ENCODE measurements at places on chromosomes 2 and 18.

DNA sequence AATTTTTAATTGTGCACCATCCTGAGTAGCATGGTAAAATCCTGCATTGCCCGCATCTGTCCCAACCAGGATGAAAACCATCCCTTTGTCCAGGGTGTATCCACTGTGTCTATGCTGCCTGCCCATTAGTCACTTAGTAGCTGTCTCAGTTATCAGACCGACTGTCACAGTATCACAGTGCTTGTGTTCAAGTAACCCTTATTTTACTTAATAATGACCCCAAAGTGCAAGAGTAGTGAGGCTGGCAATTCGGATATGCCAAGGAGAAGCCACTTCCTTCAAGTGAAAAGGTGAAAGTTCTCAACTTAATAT is 8.8 kb downstream of the ITSN2 start:
- DNase-seq, result no peak

DNA sequence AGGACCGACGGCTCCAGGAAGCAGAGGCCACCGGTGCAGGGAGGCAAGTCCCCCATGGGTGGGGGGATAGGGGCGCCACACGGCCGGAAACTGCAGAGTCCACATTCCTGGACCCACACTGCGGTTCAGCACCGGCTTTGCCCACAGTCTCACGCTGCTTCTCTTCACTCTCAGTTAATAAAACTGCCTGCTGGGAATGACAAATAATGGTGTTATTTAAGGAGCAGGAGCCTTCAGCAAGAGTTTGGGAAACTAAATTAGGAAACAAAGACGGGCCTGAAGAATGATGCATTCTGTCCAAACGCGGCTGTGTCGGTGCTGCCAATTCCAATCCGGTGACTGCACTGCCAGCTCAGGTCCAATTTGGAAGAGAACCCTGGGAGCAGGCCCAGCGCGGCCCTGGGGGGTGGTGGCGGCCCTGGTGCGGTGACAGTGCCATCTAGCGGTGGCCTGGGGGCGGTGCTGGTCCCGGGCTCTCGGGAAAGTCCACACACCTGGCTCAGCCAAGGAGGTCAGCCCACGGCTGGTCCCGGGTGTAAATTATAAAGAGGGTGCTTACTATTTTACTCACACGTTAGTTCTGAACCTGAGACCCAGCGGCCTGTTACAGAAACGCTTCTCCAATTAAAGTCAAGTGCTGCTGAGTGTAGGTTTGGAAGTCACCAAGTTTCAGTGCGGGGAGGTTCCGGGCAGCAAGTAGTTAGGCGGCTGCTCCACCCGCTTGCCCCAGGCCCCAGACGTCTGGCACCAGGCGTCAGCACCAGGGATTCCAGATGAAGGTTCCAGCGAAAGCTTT is 73.1 kb upstream of the PXDN start:
- DNase-seq, result peak; percentile 15

DNA sequence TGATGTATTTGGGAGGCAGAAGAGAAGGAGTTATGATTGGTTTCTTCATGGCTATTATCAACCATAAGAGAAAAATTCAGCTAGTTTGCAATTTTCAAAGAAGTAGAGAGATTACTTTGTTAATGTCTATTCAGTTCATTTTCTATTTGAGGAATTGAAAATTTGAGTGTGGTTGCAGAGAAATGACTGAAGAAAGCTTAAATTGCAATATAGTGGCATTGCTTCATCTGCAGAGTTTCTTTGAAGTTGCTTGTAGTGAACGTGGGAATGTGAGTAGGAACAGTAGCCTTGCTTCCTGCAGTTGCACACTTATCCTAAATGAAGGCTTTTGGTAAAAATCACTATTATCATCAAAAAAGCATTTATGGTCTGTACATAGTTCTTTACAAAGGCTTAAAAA is 14.7 kb upstream of the CYRIA start:
- DNase-seq, result no peak

- DNase-seq, result no peak
Observed at GRCh38 chr2:23211987-23212583, 172.9 kb upstream of the KLHL29 start.

DNA sequence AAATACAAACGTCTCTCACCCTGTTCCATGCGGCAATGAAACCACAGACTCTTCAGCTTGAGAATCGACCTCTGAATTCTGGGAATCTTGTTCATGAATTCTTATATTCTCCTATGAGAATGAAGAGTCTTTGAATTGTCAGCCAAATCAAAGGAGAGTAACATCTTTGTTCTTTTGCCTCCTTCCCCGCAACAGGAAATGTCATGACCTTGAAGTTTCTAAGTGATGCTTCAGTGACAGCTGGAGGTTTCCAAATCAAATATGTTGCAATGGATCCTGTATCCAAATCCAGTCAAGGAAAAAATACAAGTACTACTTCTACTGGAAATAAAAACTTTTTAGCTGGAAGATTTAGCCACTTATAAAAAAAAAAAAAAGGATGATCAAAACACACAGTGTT is 21.8 kb downstream of the TNFAIP6 start:
- DNase-seq, result no peak

DNA sequence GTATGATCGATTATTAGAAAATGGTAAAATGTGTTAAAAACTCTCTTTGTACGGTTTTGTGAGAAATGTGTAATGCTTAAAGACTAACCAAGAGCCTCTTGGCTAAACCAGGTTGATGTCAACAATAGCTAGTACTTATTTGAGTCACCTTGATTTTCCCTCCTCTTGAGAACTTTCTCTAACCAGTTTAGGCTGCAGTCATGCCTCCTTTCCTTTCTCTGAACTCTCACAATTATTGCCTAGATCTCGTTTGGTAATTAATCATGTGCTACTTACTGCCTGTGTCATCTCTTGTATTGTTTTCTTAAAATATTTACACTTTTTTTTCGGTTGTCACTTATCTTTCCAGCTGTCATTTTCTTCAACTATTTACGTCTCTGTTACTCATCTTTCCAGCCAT is 1.1 kb upstream of the EPC2 start:
- no peak for DNase-seq

DNA sequence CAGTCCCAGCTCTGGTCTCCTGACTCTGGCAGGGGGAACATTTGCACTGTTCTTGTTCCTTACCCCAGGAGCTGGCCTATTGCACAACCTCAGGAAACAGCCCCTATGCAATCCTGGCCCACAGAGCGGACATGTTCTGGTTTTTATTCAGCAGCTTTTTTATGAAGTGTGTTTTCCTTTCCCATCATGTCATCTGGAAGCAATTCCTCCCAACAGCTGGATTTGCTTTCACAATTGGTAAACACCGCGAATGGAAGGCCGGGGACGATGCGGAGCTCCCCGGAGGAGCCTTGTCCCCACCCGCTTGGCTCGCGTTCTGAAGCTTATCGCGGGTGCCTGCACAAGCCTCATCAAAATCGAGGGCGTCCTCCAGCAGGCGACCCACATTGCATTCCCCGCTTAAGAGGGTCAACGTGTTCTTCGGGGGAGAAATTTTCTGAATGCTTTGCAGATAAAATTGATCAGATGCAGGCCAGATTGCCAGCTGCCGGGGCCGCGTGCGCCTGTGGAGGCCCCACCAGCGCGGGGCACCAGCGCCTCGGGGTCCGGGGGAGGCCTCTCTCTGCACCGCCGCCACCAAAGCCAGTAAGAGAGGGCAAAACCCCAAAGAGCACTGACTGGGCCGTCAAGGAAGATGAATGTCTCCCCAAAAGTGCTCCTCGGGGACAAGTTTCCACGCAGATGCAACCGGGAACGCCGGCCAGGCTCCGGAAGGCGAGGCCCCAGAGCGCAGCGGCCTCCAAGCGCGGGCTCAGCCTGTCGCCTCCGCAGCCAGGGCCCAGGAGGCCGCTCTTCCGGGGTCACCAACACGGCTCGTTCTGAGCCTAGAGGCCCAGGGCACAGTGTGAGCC is 60.3 kb upstream of the SP3 start:
- no peak for DNase-seq

DNA sequence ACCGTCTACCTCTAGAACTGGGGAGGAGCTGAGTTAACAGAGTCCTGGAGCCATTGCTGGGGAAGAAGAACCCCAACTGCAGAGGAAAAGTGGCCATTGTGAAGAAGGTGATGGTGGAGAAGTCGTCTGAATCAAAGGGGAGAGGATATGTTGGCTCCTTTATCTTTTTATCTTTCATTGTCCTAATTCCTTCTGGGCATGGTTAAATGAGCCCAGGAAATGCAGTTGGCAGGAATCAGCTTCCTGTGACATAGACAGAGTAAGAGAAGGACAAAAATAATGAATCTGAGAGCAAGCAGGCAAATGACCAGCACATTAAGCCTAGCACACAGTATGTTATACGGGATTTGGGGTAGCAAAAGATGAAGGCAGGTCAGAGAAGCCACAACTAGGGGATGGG is 16.0 kb upstream of the ACTR3 start:
- no peak for DNase-seq

DNA sequence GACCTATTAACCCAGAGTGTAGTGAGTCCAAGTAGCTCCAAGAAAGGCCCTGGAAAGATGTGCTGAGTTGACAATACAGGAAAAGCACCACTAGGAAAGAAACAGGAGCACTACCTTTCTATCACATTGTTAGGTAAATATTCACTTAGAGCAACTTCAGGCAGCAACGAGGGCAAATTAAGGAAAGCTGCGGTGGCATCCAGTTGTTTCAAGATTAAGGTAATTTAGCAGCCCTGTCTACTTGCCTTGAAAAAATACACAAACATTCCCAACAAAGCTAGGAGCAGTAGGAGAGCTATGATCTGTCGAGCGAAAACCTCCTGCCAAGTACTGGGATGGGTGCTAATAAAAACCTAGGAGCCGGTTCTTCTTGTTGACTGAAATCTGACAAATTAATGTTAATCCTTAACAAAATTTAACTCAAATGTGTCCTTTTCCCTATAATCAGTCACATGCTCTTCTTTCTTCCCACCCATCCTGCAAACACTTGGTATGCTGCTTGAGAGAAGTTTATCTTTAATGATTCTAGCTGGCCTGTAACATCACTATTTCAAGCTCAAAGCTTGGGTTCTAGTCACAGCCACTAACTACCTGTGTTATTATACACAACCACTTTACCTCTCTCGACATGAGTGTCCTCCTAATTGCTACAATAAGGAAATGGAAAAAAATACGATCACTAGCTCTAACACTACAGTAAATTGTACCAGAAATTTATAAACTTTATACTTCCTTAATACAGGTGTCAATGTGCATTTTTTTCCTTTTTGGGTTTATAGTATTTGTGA is 2.0 kb downstream of the ACAA2 start:
- DNase-seq, result no peak

GRCh38 chr18:57584444-57584843 is 2.1 kb downstream of the FECH start:
- DNase-seq, result no peak

DNA sequence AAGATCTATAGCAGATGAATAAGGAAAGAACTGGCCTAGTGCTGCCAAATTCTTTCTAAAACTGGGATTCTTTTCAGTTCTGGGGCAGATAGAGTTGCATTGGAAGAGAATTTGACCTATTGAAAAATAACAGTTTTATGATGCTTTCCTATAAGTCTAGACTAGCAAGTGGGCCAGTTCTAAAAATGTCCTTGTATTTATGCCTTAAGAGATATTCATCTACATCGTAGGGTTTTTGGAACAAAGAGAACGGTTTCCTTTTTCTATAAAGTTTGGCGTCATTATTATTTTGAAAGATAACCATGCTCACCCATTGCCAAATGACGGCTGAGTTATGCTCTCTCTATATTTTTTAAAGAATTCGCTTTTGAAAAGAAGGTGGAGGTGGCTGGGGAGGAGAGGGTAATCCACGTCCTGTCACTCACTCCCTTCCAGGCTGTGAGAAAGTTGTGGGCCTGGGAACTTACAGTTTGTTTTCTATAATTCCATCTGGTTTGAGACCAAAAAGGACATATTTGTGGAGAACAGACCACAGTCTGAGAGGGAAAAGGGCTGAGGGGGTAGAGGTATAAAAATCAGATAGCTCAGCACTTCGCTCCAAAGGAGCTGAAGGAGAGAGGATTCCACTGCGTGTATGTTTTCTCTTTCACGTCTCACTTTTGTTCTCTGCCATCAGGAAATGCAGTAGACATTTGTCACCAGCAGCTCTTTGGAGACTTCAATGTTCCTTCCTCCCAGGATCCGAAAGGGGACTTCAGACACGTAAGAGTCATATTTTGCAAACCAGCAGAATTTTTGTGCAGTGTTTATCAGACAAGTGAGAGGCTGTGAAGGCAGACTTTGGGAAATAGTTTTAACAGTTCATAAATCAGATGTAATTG is 281.9 kb upstream of the FN1 start:
- DNase-seq, result no peak
